Effector memory CD4-positive, alpha-beta T cell (primary cell): ENCODE measurements at places on chromosomes 7 and 10.

GRCh38 chr7:67663644-67664043, 667.0 kb downstream of the TYW1 start:
- no peak for DNase-seq

DNA sequence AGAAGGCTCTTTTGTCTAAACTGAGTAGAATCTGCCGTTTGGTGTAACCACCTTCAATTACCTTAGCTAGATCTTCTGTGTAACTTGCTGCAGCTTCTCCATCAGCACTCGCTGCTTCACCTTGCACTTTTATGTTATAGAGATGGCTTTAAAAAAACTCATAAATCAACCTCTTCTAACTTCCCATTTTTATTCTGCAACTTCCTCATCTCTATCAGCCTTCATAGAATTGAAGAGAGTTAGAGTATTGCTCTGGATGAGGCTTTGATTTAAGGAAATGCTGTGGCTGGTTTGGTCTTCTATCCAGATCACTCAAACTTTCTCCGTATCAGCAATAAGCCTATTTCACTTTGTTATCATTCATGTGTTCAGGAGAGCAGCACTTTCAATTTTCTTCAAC, 1131.9 kb upstream of the CELF2 start:
- DNase-seq = no peak

DNA sequence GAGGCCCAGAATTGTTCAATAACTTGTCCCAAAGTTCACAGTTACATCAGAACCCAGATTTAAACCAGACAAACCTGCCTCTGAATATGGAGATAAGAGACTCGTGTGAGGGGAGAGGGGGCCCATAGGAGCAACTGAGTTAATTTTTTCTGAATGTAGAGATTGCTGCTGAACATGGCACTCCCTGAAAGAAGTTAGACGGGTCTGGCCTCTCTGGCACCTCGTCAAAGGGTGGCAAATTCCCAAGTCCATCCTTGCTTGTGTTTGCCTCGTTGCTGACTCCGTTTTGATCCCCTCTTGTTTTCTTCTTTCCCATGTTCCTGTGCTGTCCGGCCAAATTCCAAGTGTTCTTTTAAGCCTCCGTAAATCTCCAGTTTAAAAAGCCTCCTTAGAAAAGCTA, 35.2 kb upstream of the YAE1 start:
- no peak for DNase-seq

GRCh38 chr7:127089146-127089545, 163.6 kb downstream of the GRM8 start:
- no peak for DNase-seq

- no peak for DNase-seq
These were observed 157.3 kb downstream of the CACNA2D1 start for GRCh38 chr7:82286096-82286797.

- DNase-seq = no peak
These were observed 29.7 kb downstream of the KLRG2 start for GRCh38 chr7:139453673-139454321.

DNA sequence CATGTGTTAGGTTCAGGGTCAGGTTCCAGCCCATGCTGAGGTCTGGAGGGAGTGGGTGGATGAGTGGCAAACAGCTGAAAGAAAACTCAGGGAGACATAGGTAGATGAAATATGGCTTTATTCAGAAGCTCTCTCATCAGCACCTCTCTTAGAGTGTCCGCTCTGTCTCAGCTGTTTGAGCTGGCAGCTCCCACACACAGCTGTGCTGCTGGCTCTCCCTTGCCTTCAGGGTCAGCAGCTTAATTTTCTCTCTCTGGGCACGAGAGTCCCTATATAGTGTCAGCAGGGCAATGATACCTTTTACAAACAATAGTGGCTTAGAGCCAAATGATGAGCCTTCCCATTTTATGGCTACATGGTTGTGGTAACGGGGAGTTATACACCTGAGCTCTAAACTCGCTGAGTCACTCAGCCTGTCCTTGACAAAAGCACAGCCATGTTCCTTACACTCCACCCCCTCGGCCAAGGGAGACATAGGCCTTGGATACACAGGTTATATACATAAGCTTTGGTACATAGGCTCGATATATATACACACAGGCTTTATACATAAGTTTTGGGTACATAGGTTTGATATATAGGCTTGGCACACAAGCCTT, 10.4 kb downstream of the RNF133 start:
- DNase-seq = no peak

GRCh38 chr10:49135575-49136313, 1.9 kb upstream of the FAM170B start:
- no peak for DNase-seq

GRCh38 chr10:48775206-48775517, 90.5 kb downstream of the WDFY4 start:
- no peak for DNase-seq

DNA sequence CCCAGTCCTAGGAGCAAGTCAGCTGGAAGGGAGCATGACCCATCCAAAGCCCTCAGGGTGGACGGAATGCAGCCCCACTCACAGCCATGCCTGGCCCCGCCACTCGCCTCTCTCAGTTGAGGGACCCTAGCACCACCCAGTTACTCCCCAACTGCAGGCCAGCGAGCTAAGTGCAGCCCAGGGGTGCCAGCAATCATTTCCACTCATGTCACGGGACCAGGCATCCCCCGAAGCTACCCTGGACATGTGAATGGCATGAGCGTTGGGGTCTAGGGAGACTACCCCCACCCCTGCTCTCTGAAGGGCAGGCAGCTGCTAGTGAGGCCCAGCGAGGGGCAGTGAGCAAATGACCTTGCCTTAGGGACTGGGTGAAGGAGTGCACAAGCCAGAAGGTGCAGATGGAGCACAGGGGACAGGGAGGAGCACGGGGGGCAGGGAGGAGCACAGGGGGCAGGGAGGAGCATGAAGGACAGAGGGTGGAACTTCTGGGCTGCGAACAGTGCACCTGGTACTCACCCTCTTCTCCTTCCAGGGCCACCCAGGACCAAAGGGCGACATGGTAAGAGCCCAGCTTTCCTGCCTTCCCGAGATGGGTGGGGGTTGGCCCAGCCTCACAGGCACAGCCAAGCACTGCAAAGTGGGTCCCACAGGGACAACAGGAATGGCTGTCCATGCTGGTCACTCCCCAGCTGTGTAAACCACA, 87.3 kb downstream of the COL13A1 start:
- no peak for DNase-seq

GRCh38 chr10:21516242-21517131, 9.0 kb downstream of the SKIDA1 start:
- no peak for DNase-seq
